ENCODE measurements at places on chromosomes 6 and 20.

- no peak for DNase-seq
These were observed 99.9 kb upstream of the SHLD1 start for GRCh38 chr20:5650280-5650691.

DNA sequence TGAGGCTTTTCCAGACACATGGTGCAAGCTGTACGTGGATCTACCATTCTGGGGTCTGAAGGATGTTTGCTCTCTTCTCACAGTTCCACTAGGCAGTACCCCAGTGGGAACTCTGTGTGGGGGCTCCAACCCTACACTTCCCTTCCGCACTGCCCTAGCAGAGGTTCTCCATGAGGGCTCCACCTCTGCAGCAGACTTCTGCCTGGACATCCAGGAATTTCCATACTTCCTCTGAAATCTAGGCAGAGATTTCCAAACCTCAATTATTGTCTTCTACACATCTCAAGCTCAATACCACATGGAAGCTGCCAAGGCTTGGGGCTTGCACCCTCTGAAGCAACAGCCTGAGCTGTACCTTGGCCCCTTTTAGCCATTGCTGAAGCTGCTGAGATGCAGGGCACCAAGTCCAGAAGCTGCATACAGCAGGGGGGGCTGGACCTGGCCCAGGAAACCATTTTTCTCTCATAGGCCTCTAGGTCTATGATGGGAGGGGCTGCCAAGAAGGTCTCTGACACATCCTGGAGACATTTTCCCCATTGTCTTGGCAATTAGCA, 11.6 kb downstream of the PDSS2 start:
- no peak for DNase-seq

- DNase-seq: no peak
These were observed 147.3 kb downstream of the TRIM27 start for GRCh38 chr6:28776269-28777146.

DNA sequence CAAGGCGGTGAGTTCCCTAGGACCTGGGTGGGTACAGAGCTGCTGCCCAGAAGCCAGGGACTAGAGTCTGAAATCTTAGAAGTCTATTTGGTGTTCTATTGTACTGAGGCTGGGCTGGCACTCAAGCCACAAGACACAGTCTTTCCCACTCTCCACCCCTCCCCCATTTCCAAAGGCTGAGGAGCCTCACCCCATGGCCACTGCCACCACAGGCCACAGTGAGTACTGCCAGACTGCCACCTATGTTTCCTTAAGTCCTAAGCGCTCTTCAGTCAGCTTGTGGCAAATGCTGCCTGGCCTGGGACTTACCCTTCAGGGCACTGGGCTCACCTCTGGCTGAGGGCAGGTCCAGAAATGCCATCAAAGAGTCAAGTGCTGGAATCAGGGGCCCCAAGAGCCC, 469.3 kb downstream of the HAO1 start:
- no peak for DNase-seq

GRCh38 chr6:74222768-74223333, 526.8 kb downstream of the CD109 start:
- no peak for DNase-seq

DNA sequence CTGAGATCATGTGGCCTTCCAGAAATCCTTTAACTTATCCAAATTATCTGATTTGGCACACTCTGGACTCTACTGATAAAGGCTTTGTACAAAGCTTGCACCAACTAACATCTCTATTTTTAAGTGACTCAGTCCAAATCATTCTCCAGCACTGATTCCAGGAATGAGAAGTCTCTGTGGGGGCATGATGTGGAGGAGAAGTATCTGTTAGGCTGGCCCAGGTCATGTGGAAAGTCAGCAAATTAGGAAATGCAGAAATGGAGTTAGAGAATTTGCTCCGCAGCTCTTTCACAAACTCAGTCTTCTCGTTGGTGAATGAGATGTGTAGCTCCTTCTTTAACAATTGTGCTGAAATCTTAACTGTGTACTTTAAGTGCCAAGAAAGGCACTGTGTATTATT, 165.7 kb downstream of the ZNF217 start:
- no peak for DNase-seq

DNA sequence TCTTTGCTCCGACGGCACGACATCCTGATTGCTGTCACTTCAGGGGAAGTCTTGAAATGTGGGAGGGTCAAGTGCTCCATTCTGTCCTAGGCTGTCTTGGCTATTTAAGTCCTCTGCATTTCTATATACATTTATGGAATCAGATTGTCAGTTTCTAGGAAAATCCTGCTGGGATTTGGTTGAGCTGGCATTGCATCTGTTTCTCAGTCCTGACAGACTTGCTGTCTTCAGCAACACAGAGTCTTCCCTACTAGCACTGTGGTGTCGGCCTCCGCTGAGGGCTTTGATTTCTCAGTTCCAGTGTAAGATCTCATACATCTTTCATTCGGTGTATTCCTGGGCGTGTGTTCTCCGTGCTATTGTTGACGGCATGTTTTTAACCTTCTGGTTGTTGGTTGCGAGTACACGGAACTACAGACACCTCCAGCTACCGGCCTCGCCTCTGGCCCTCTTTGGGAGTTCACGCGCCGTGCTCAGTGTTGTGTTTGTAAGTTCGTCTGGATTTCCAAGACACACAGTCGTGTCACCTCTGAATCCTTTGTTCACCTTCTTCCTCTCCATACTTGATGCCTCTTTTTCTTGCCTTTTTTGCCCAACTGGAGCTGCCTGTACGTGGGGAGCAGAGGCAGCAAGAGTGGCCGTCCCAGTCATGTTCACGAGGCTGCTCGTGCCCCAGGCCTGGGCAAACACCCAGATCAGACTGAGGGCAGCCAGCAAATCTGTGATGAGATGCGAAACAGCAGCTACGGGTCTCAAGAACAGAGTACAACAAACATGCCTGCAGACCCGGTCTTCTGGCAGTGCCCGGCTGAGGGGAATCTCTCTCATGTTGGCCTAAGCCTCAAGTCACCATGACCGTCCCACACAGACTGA, 92.8 kb downstream of the TAF4 start:
- DNase-seq: no peak

DNA sequence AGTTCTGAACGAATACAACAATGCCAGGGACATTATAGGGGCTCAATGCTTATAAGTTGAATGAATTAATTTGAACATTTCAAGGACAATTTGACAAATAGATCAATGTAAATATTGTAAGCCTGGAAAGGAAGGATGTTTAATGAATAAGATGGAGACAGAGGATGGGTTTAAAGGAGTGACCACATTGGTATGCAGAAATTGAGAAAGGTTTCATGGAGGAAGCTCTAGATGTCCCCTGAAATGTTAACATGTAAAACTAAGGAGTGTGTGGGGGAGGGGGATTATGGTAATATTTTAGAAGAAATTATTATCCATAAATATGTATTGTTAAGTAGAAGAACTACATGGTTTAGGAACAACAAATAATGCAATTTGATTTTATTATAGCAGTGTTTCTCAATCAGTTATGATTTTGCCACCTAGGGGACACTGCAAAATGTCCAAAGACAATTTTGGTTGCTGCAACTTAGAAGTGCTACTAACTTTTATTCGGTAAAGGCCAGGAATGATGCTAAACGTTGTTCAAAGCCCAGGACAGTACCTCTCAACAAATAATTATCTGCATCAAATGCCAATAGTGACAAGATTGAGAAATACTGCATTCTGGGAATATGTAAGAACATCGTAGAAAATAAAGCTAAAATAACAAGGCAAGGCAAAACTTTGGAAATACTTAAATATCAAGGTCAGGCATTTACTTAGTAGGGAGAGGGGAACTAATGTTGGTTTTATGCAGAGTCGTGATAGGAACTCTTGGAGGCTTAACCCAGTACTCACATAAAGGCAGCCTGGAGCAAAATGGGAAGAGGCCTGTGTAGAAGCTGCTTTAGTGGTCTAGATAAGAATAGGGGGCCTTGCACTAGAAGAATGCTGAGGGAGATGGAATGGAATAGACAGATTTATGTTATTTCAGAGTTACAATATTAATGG, 686.9 kb upstream of the CITED2 start:
- DNase-seq: no peak

DNA sequence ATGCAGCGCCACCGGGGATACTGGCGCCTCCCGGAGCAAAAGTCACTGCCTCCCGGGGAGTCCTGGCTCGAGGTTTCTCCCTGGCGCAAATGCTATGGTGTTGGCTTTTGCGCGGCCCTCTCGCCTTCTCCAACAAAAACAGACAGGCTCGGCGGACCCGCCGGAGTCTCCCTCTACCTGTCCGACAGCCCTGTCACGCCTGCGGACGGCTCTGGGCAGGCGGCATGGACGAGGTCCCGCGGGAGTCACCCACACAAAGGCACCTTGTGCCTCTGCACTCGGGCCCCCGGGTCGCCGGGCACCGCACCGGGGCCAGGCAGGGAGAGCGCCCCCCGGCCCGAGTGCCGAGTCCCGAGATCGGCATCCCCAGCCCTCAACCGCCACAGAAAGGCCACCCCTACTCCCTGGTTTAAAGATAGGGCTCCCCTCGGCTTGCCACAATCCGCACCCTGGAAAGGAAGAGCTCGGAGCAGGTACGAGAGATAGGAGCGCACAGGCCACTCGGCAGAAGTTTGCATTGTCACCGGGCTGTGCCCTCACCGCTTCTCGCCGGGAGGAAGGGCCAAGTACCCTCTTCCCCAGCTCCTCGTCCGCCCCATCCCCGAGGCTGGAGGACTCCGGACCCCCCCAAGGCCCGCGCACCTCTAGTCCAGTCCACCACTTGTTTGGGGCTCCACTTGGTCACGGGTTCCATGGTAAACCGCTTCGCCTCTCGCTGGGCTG, 903 bp downstream of the CNKSR3 start:
- DNase-seq: peak; percentile 54

- DNase-seq: no peak
These were observed 17.4 kb downstream of the SIM1 start for GRCh38 chr6:100447081-100447899.

- no peak for DNase-seq
These were observed 317.5 kb upstream of the POU3F2 start for GRCh38 chr6:98516866-98517265.

GRCh38 chr6:51137777-51138176, 319.1 kb downstream of the TFAP2B start:
- no peak for DNase-seq

GRCh38 chr20:35823147-35823546, 51.3 kb downstream of the PHF20 start:
- no peak for DNase-seq

DNA sequence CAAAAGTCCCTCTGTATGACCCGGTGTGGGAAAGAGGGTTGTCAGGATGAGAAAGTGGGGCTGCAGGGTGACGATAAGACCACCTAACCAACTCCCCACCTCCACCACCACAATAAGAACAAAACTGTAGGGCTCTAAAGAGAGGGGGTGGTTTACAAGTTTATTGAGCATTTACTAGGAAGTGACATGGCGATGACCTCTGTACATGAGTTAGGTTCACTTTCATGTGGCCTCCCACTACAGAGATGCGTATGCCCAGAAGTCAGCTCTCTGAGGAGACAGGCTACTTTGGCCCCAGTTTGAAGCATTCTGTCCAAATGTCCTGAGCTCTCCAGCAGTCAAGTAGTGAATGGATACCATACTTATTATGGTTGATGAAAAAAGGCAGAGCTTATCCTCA, 28.7 kb upstream of the PI16 start:
- no peak for DNase-seq

GRCh38 chr6:25366903-25367545, 87.8 kb downstream of the CARMIL1 start:
- no peak for DNase-seq

GRCh38 chr6:104688283-104688969, 171.3 kb downstream of the HACE1 start:
- no peak for DNase-seq

- DNase-seq: peak; percentile 61
These were observed 203.3 kb downstream of the ARID1B start for GRCh38 chr6:156980515-156980914.

DNA sequence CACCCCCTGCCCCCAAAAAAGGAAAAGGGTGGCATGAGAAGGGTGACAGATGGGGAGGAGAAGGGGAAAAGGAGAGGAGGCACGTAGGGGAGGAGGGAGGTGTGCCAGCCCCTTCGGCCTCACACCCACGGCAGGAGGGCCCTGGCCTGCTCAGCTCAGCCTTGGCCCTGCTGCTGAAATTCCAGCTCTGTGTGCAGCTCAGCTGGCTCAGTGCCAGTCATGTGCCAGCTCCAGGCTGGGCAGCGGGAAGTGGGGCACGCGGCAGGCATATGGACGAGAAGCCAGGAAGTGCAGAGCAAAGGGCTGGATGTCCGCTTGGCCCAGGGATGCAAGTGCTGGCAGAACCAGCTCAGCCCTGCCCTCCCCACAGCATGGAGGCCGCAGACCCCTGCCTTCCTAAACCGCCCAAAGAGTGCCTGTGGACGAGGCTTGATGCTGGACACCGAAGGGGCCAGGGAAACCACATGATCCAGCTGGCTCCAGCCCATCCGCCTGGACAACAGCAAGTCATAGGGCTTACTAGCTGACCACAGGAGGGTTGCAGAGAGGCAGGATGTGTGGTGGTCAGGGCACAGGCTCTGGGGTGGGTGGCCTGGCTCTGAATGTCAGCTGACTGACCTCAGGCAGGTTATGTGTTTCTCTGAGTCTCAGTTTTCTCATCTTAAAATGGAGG, 60.2 kb downstream of the NOL4L start:
- no peak for DNase-seq

GRCh38 chr6:16727996-16728395, 33.3 kb downstream of the ATXN1 start:
- no peak for DNase-seq

- DNase-seq: no peak
These were observed 9.2 kb downstream of the TUBB2A start for GRCh38 chr6:3147914-3148757.

GRCh38 chr20:57584768-57585461, 24.0 kb downstream of the PCK1 start:
- DNase-seq: no peak

DNA sequence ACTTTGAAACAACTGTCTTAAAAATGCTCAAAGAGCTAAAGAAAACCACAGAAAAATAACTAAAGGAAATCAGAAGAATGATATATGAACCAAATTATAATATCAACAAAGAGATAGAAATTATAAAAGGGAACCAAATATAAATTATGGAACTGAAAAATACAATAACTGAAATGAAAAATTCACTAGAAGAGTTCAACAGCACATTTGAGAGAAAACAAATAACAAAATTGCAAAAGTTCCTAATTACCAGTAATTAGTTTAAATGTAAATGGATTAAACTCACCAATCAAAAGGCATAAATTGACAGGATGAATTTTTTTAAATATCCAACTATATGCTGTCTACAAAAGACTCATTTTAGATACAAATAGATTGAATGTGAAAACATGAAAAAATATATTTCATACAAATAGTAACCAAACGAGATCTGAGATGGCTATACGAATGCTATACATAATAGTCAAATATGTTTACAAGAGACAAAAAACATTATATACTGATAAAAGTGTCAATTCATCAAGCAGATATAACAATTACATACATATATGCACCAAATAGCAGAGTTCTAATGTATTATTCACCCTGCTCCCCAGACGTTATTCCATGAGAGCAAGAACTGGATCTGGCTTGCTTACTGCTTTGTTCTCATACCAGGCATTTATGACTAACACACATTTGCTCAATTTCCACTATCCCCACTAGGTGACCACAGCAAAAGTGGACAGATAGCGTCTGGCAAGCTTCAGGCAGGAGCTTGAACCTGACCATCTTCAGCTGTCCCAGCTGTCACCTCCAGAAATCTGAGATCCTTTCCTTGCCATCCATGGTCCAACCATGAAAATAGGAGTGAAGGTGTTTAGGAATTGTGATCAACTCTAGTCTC, 72.4 kb upstream of the SIRPA start:
- DNase-seq: no peak
